SK-MEL-5 (cell line): ENCODE measurements at places on chromosomes 11 and 22. TPM values are rescaled to one million over a fixed set of nuclear protein-coding genes. Genes with fewer than 3 reads are reported as not detected.

Gene SMC1B
- 0.16 and 0.19 TPM in 2 replicates for total RNA-seq

Gene GDPD4
- not detected in 2 replicates for total RNA-seq

Gene LYVE1
- not detected in 2 replicates for total RNA-seq

Gene OR10A5
- total RNA-seq, result not detected in 2 replicates

Gene AGBL2
- total RNA-seq, result 1.5 and 4.3 TPM in 2 replicates

Gene TMEM191B
- total RNA-seq, result 0.21 and 5.5 TPM in 2 replicates

Gene TEX54
- not detected in 2 replicates for total RNA-seq

Gene OR51I1
- 0.63 TPM in 1 of 2 replicates, not detected in the other for total RNA-seq

Gene OR8D2
- not detected in 2 replicates for total RNA-seq

Gene ACAD8
- total RNA-seq, result 12.7 and 14.5 TPM in 2 replicates

Gene EHF
- total RNA-seq, result 0.13 and 0.16 TPM in 2 replicates

Gene BIRC3
- 0.08 and 0.13 TPM in 2 replicates for total RNA-seq

Gene C11orf97
- not detected in 2 replicates for total RNA-seq
